ENCODE measurements at places on chromosomes 1 and 21.

DNA sequence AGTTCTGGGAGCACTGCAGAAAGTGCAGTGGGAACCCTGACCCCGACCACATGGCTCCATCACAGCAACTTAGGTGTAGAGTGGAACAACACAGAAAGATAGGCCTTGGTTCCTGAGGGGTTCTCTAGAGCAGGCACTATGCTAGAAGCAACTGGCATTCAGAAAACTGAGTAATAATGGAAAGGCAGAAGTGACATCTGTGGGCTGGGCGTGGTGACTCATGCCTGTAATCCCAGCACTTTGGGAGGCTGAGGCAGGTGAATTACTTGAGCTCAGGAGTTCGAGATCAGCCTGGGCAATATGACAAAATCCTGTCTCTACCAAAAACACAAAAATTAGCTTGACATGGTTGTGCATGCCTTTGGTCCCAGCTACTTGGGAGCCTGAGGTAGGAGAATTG, 5.3 kb downstream of the MRPS15 start:
- no peak for DNase-seq

DNA sequence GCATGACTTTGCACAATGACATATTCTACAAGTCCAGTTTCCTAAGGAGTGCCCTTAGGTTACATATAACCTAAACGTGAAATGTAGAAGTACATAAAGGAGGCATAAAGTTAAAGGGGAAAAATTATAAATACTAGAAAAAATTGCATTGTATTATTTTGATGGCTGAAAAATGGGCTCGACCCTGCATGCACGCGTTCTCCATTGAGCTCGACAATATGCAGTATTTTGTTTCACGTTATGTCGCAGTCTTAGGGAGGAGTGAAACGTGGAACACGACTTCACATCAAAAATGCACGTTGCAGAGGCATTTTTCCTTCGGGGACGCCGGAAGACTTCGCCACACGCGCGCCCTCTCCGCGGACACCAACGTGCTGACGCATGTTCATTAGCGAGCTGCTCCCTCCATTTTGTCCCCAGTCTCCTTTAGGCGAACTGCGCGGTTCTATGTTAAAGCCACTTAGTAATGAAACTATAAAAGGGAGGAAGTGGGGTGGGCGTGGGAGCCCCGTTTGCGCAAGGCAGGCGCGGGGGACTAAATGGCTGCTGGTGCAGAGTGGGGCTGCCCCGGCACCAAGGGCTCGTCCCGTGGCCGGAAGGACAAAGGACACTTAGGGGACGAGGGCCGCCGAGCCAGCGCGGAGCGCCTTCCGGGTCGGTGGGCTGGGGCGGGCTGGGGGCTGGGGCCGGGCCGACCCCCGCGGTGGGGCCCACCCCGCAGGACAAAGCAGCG, 749 bp upstream of the COX20 start:
- peak; percentile 96 for DNase-seq

- no peak for DNase-seq
Observed at GRCh38 chr1:8075511-8076051, 49.5 kb upstream of the ERRFI1 start.

GRCh38 chr1:43975249-43975961, 645 bp downstream of the ATP6V0B start:
- DNase-seq, result peak; percentile 59

DNA sequence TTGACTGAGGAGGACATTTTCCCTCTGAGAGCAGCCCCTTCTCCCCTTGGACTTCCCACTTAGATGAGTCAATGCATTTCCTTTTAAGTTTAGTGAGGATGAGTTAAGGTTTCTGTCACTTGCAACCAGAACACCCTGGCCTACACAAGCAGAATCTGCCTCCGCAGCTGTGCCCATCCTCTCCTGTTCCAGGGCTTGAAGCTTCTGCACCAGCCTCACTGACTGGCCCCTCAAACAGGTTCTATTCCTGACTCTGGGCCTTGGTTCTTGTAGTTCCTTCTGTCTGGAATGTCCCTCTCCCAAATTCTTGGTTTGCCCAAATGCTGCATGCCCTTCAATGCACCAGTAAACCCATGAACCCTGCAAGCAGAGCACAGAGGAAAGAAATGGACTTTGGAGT, 394.4 kb downstream of the PTPRU start:
- DNase-seq, result no peak

DNA sequence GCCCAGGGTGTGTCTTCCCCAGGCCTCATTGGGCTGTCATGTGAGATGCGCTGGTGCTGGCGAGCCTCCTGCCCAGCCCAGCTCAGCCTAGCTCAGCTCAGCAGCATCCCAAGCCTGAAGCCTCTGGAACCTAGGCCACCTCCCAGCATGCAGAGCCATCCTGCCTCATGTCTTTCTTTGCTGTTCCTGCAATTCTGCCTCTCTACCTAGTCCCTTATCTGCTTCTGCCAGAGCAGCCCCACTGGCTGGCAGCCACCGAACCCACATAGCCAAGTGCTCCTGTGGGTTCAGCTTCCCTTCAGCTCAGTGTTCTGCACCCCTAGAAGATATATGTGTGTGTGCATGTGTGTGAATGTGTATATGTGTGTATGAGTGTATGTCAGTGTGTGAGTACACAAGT, 291.5 kb upstream of the VAMP3 start:
- no peak for DNase-seq

- DNase-seq, result no peak
Observed at GRCh38 chr1:109783436-109783835, 19.7 kb upstream of the EPS8L3 start.

DNA sequence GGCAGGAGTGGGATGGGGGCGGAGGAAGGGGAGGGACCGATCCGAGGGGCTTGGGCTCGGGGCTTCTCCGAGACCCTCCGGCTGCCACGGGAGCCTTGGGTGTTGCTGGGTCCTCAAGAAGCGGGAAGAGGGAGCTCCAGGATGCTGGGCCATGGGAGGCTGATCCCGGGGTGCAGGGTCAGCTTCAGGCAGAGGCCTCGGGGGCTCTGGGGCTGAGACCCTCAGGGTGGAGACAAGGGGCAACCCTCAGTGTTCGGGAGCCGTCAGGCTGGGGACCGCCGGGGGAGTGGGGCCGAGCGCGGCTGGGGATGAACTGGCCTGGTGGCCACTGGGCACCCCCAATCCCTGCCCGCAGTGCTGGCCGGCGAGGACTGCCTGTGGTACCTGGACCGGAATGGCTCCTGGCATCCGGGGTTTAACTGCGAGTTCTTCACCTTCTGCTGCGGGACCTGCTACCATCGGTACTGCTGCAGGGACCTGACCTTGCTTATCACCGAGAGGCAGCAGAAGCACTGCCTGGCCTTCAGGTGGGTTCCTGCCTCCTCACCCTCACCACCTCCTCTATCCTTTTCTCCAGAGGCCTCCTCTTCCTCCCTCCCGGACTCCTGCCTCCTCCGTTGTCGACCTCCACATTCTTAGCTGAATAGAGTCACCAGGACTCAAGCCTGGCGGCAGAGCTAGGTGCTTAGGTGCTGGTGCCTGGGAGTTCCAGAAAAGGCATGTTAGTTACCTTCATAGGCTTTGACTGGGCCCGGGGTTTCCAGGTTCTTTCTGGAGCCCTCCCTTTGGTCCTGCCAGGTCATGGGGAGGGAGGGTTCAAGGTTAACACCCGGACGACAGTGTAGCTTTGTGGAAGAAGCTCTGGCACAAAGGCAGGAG, 631 bp downstream of the SHISA4 start:
- DNase-seq, result no peak

GRCh38 chr1:109253803-109254620, 4.7 kb downstream of the CELSR2 start:
- DNase-seq, result no peak

DNA sequence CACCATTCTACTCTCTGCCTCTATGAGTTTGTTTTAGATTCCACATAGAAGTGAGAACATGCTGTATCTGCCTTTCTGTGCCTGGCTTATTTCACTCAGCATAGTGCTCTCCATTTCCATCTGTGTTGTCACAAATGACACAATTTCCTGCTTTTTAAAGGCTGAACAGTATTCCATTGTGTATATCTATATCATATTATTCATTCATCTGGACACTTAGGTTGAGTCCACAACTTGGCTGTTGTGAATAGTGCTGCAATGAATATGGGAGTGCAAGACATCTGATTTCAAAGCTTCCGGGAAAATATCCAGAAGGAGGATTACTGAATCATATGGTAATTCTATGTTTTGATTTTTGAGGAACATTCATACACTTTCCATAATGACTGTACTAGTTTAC, 20.1 kb upstream of the DONSON start:
- DNase-seq, result no peak

DNA sequence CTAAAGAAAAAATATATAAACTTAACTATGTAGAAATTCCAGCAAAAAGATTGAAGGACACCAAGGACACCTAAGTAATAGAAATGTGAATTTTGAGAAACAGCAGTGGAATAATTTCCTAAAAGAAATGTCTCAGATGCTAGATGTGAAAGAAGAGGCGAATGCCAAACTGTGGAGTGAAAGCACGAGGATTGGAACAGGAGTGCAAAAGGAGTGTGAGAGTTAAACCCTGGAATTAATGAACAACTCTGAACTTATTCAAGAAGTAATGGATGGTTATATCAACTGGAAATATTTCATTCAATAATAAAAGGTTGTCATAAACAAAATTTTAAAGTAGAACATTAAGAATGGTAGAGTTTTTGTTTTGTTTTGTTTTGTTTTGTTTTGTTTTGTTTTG, 78.5 kb upstream of the SGIP1 start:
- DNase-seq, result no peak

DNA sequence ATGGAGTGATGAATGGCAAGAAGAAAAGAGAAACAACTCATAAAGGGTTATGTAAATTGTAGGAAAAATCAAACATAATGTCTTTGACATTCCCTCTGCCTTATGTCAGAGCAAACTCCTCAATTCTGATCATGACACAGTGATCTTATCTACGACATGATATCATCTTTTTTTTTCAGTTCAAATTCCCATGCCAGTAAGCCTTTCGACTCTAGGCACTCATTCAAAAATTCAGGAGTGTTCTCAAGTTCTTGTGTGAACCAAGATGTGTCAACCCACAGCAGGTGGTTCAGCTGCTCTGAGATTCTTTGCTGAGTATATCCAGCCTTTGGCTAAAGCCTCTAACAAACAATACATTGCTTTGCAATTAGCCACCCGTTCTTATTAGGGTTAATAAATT, 97.1 kb upstream of the ESRRG start:
- DNase-seq, result no peak

GRCh38 chr1:36457691-36458090, 6.5 kb downstream of the MRPS15 start:
- no peak for DNase-seq

DNA sequence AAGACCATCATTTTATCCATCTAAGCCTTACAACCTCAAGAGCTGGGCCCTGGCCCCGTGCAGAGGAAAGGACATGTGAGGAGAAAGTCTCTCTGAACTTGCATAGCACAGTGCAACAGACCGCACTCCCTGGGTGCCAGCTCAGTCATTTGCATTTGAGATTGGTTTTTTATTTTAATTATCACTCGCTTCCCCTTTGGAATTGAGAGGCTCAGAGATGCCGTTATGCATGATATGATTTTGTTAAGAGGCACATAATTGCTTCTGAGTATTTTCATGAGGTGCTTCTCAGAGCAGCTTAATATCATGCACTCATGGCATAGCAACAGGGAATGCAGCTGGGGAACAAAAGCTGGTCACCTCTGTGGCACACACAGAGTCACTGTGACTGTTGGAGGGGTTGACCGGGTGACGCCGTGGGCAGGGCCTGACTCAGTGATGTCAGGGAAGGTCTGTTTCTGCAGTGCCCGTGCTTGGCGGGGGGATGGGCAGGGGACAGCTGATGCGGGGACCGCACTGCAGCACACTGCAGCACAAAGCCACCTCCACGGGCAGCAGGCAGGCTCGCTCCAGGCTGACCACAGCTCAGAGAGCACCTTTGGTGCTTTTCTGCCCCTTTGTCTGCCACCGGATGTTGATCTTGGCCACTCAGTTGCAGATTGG, 43.2 kb upstream of the VAMP3 start:
- no peak for DNase-seq

GRCh38 chr1:35532497-35533223, 24.5 kb downstream of the KIAA0319L start:
- no peak for DNase-seq

- DNase-seq, result no peak
Observed at GRCh38 chr21:34576041-34576511, 38.8 kb downstream of the RCAN1 start.

- DNase-seq, result no peak
Observed at GRCh38 chr1:63968663-63969440, 195.0 kb downstream of the ROR1 start.

DNA sequence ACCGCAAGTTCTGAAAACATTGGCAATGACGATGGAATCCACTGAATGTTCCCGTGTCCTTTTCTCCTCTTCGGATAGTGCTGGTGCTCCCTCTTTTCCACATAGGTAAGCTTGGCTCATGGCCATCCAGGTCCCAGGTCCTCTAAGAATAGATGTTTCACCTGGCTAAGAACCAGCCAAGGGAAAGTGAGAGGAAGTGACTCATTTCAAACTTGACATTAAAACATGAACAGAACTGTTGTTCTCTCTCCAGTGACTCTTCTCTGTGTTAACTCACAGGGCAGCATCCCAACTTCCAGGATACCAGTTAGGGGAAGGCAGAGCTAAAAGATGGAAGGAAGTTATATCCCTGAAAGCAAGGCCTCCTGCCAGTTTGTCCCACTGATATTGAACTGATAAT, 493.8 kb upstream of the CHRM3 start:
- no peak for DNase-seq

DNA sequence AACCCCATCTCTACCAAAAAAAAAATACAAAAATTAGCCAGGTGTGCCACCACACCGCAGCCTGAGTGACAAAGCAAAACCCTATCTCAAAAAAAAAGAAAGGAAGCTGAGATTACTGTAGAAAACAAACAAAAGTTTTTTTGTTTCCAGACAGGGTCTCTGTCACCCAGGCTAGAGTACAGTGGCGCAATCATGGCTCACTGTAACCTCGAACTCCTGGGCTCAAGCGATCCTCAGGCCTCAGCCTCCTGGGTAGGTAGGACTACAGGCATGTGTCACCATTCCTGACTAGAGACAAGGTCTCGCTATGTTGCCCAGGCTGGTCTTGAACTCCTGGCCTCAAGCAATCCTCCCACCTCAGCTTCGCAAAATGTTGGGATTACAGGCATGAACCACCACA, 2.8 kb upstream of the PYGO2 start:
- no peak for DNase-seq

DNA sequence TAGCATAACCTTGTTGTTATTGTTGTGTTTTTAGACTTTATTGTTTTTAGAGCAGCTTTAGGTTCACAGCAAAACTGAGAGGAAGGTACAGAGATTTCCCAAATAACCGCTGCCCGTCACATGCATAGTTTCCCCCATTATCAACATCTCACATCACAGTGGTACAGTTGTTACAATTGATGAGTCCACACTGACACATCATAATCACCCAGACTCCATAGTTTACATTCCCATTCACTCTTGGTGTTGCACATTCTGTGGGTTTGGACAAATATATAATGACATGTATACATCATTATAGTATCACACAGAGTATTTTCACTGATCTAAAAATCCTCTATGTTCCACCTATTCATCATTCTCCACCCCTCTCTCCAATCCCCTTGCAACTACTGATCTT, 25.9 kb upstream of the TOR3A start:
- DNase-seq, result no peak

GRCh38 chr21:46498335-46499050, 39.8 kb downstream of the DIP2A start:
- DNase-seq, result no peak

GRCh38 chr21:46116189-46116775, 18.4 kb downstream of the COL6A2 start:
- no peak for DNase-seq
